ENCODE measurements at places on chromosomes 12 and 14. TPM values are rescaled to one million over a fixed set of nuclear protein-coding genes. Genes with fewer than 3 reads are reported as not detected.

GRCh38 chr12:75437564-75437963, 43.0 kb upstream of the GLIPR1 start:
- DNase-seq = no peak

- no peak for DNase-seq
Measured at GRCh38 chr12:49296836-49297694, 2.1 kb downstream of the PRPH start.

DNA sequence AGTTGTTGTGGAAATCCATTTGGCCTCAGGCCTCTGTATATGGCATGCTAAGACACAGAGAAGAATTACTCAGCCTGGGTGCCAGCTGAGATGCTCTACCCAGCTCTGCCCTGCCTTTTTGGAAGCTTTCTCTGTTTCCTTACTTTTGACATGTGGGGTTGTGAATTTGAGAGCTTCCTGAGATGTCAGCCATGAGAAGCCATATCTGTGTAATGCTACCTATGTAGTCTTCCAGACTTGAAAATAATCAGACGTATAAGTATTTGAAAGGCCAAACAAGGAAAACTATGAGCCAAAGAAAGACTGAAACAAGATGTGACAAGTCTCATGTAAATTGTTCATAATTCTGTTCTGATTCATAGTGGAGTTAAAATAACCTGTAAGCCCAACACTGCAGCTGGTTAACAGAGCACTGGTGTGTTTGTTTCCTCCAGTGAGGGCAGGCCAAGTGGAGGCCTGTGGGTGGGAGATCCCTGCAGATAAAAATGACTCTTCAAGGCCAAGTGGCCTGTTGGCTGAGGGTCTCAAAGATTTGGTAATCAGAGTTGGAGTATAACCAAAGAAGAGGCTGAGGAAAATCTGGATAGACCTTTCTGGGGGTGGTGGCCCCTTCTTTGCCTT, 94.0 kb downstream of the TMX1 start:
- DNase-seq = no peak

DNA sequence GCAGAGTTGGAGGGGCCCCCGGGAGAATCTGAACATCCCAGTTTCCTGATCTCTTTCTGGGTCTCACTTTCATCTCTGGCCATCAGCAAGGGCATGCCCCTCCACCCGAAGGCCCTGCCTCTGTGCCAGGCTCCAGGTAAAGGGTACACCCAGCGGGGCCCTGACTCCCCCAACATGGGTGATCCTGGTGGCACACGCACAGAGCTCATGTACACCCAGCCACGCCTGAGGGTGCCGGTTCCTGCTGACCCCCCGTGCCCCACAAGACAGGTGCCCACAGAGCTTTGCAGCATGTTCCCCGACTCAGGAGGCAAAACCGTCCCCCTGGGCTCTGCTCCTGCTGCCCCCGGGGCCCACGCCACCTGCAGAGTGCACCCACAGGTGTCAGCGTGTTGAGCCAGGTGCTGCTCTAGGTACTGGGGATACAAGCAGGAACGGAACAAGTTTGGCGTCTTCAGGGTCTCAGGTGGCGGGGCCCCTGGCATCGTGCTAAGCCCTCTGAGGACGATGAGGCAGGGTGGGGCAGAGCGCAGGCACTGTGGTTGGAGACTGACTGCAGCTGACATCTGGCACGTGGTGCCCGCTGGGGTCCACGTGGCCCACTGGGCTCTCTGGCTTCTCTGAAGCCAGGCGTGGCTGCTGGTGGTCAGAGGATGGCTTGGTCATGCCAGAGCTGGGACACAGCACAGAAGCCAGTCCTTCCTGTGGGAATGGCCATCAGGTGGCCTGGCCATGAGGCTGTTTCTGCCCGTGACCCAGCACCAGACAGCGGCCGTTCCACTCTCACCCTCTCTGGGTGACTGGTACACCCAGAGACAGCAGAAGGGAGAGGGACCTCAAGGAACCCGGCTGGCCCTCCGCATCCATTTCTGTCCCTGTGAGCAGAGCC, 13.8 kb downstream of the BAG5 start:
- no peak for DNase-seq

GRCh38 chr12:4825011-4825858, 84.5 kb upstream of the KCNA1 start:
- DNase-seq = no peak

GRCh38 chr14:53964249-53964648, 7.6 kb upstream of the BMP4 start:
- DNase-seq = no peak

- DNase-seq = no peak
Measured at GRCh38 chr14:104562606-104563005, 17.0 kb upstream of the C14orf180 start.

DNA sequence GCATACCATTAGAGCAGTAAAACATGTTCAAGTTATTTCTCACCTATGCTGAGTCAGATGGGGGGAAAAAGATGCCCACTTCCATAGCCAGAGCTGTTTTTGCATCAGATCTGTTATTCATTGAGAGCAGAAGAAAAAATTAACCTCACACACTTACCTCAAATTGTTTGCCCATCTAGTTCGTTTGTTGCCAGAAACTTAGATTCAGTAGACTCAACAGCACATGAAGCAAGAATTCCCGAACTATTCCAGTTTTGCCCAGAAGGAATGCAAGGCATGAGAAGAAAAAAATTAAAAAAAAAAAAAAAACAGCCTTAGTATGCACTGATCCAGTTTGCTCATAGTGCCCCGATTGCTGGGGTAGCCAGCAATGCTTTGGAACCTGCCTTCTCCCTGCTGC, 12.4 kb upstream of the DPF3 start:
- no peak for DNase-seq

- no peak for DNase-seq
Measured at GRCh38 chr14:89813617-89814031, 140.9 kb downstream of the EFCAB11 start.

Gene PPM1H
- total RNA-seq = 3.1 TPM

Gene RHOJ
- 5.9 TPM for total RNA-seq

Gene SUOX
- 23.9 TPM for total RNA-seq

Gene IFT81
- total RNA-seq = 7.5 TPM
